ENCODE measurements at places on chromosomes 3 and 15.

- DNase-seq, result no peak
Measured at GRCh38 chr3:101689286-101689685, 2.8 kb upstream of the RPL24 start.

DNA sequence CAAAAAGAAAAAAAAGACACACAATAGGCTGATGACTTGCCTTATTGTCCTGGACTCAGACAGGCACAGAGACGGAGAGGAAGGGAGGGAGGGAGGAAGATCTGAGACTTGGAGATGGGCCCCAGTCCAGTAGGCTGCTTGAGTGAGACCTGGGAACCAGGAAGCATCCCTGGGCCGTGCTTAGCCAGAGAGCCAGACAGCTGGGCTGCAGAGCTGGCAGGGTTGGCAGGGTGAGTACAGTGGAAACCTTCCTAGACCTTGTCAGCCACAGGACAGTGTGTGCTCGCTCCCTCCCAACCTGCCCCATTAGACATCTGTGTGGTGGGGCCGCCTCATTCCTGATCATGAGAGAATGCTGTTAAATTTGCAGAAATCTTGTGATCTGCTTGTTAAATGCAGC lies 107.9 kb upstream of the ALDH1A3 start:
- no peak for DNase-seq

- DNase-seq, result peak; percentile 96
Measured at GRCh38 chr3:49028673-49029562, at the start of gene IMPDH2. Gene IMPDH2, minus strand, starts transcription at chr3:49029398. Its CDS starts 48 bp downstream, at chr3:49029350.

- DNase-seq, result no peak
Measured at GRCh38 chr3:62875558-62876002, 364 bp upstream of the CADPS start.

DNA sequence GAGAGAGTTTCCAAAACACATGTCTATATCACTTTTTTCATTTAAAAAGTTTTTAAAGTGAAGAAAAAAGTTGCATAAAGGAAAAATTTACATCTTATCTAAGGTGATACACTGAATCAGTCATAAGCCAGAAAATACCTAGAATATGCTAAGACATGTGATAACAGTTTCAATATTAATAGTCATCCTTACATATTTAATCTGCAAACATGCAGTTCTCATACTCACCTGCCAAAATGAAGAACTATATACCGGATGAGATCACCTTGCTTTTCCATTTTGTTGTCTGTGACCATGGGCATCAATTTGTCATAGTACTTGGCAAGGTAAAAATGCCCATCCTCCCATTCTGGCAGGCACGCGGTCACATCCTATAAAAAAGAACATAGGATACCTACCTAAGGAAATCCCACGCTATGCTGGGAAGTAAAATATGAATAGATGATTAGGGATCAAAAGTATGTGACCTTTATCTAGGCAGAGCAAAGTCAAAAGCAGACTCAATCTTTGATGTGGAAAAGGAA lies 37.1 kb upstream of the XRN1 start:
- DNase-seq, result no peak

All from AG08395 (cell line).